ENCODE measurements at places on chromosomes 7 and 10.

DNA sequence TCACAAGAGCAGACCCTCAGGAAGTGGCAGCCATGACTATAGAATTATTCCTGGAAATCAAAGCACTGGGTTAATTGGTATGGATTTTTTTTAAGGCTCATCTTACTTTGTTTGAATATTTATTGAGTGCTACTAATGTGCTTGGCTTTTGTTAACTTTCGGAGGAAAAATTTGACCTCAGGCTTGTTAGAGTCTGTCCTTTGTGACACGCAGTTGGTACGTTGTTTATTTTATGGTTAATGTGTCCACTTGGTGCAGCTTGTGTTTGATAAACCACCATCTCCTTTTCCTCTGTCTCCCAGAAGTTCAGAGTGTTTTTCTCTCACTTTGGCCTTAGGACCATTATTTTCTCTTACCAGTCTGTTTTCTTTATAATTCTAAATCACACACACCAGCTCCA is 268.6 kb downstream of the SDK1 start:
- no peak for DNase-seq

- DNase-seq: no peak
Observed at GRCh38 chr7:149456506-149457421, 4.1 kb downstream of the ZNF777 start.

- DNase-seq: no peak
Observed at GRCh38 chr7:127928852-127929251, 102.4 kb downstream of the LRRC4 start.

- DNase-seq: no peak
Observed at GRCh38 chr7:29340696-29341095, 146.1 kb downstream of the CHN2 start.

DNA sequence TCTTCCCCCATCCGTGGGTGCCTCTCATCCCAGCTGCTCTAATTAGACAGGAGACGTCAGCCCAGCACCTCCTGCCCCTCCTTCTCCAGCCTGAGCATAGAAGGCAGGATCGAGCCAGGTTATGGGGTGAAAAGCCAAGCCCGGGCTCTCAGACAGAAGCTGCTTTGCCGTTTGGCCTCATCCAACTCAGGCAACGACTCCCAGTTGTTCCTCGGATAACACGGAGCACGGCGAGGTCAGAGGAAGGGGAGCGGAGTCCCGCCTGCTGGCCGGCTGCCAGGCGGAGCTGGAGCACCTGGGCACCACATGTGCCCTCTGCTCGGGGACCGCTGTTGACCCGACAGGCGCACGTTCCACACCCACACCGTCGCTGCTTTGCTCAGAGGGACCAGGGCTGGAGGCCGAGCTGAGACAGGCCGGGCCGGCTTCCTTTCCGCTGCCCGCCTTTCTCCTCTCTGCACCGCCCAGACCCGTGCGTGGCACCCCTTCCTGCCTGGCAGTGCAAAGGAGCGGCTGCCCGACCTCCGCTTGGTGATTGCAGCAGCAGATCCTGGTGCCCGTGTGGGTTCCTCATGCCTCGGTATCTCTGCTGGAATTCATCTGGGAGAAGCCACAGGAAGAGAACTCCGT is 21.6 kb upstream of the UNCX start:
- DNase-seq: no peak

DNA sequence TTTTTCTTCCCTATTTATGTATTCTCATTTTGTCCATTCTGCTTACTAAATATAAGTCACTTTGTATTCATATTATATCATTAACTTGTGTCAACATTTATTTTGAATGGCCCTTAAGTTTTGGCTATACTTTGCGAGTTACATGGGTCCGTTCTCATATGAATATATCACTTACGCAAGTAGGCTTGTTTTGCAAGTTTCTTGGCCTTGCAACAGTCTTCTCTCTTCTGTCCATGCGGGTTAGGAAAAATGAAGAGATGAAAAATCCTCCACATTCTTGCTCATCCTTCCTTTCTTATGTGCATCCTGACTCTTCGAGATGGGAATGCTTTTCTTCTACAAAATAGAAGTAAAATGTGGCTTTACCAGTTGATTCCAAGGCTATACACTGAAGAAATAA is 82.8 kb downstream of the GPR158 start:
- DNase-seq: no peak
